Astrocyte (in vitro differentiated cells and primary cell): ENCODE measurements at places on chromosomes 6 and 20. TPM values are rescaled to one million over a fixed set of nuclear protein-coding genes. Genes with fewer than 3 reads are reported as not detected.

Gene LGSN
- 0.25 and 0.36 TPM in 2 replicates for total RNA-seq

Gene MTFR2
- 1.3 and 1.8 TPM in 2 replicates for total RNA-seq

Gene TGM3
- not detected in 2 replicates for total RNA-seq

Gene PPIL6
- total RNA-seq, result 1.6 and 1.7 TPM in 2 replicates

Gene HLA-DPA1
- 0.50 and 1.7 TPM in 2 replicates for total RNA-seq

Gene TASP1
- 10.3 and 10.8 TPM in 2 replicates for total RNA-seq

Gene GPR6
- not detected in 2 replicates for total RNA-seq

Gene BCAS1
- 0.31 TPM in 1 of 2 replicates, not detected in the other for total RNA-seq

Gene MYH7B
- 0.05 and 0.11 TPM in 2 replicates for total RNA-seq

Gene FRK
- total RNA-seq, result 0.77 and 1.3 TPM in 2 replicates

Gene IMPG1
- total RNA-seq, result not detected in 2 replicates

Gene TRIM31
- total RNA-seq, result not detected in 2 replicates

Gene FNDC1
- 6.3 and 8.6 TPM in 2 replicates for total RNA-seq

Gene DLL1
- total RNA-seq, result 1.6 and 2.0 TPM in 2 replicates

Gene OR12D3
- not detected in 2 replicates for total RNA-seq

Gene LY6G5C
- total RNA-seq, result 2.9 and 3.9 TPM in 2 replicates

Gene SLC13A3
- 0.50 and 0.66 TPM in 2 replicates for total RNA-seq

Gene SLC17A9
- 11.6 and 12.4 TPM in 2 replicates for total RNA-seq

Gene TCF15
- total RNA-seq, result not detected in 2 replicates

Gene EYS
- total RNA-seq, result 0.07 and 0.16 TPM in 2 replicates
